Progenitor cell of endocrine pancreas (in vitro differentiated cells): ENCODE measurements at places on chromosomes 4 and X. TPM values are rescaled to one million over a fixed set of nuclear protein-coding genes. Genes with fewer than 3 reads are reported as not detected.

DNA sequence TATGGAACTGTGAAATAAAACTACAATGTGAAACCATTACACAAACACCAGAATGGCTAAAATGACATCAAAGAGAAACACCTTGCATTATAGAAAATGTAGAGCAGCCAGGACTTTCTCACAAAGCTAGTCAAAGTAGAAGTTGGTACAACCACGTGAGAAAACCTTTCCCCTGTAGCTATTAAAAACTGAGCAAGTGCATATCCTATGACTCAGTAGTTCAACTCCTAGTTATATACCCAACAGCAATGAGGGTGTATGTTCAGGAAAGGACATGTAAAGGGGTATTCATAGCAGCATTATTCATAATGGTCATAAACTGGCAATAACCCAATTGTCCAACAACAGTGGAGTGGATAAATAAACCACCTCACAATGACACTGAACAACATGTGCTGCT lies 177.5 kb upstream of the NUDT10 start:
- H3K36me3 ChIP-seq, result no peaks in the 10 kb centered on the region
- H3K4me1 ChIP-seq, result no peaks in the 10 kb centered on the region
- no peaks in the 10 kb centered on the region for H3K27me3 ChIP-seq

- no peak for DNase-seq
- no peak overlapping the region for H3K4me3 ChIP-seq
- peaks cover 17% of the 10 kb centered on the region for H3K36me3 ChIP-seq
- H3K27me3 ChIP-seq, result no peaks in the 10 kb centered on the region
- H3K27ac ChIP-seq, result no peak overlapping the region
Observed at GRCh38 chr4:185637163-185637875, 102.0 kb upstream of the PDLIM3 start.

GRCh38 chrX:670645-671044 lies 40.1 kb downstream of the SHOX start:
- peaks cover 24% of the 10 kb centered on the region for H3K27me3 ChIP-seq
- no peaks in the 10 kb centered on the region for H3K4me1 ChIP-seq
- no peak overlapping the region for H3K4me3 ChIP-seq
- no peak for DNase-seq

GRCh38 chr4:27278615-27279375 lies 418.2 kb downstream of the STIM2 start:
- H3K27me3 ChIP-seq, result no peaks in the 10 kb centered on the region
- peak; percentile 56 for DNase-seq
- no peak overlapping the region for H3K27ac ChIP-seq
- H3K36me3 ChIP-seq, result no peaks in the 10 kb centered on the region
- no peak overlapping the region for H3K4me3 ChIP-seq

DNA sequence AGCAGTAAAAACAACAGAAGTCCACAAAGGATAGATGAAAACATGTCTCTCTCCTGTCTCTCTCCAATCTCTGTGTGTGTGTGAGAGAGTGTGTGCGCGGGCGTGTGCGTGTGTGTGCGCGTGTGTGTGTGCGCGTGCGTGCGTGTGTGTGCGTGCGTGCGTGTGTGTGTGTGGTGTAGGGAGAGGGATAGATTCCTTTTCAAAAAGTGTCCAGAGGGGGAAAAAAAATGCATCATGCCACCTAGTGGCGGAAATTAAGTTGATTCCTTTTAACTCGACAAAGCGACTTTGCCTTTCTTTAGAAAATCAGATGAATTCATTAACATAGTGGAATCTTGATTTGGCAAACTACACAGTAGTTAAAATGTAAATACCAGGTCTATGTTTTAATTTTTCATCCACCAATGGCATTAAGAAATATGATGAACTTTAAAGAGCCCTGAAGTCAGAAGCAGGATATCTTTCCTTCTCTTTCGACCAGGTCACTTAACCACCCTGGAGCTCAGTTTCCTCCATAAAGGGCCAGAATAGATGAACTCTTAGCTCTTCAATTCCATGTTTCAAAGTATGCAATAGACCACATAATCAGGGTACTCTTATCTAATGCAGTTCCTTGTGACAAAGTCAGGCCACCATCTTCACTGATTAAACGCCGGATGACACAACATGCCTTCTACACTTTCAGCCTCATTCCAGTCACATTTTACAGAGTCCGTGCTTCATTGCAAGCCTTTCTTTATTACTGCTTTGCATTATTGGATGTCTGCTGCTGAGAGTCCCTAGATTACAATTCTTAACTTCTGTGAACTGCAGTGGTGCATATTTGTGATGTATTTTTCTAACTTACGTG lies 162.8 kb downstream of the FBXO8 start:
- DNase-seq, result peak; percentile 34
- no peaks in the 10 kb centered on the region for H3K36me3 ChIP-seq
- peak overlapping the region; percentile 72 for H3K4me3 ChIP-seq
- peaks cover 40% of the 10 kb centered on the region for H3K27me3 ChIP-seq
- peaks cover 5% of the 10 kb centered on the region for H3K4me1 ChIP-seq

GRCh38 chr4:112674376-112674775 lies 37.4 kb downstream of the LARP7 start:
- peaks cover 4% of the 10 kb centered on the region for H3K4me1 ChIP-seq
- no peaks in the 10 kb centered on the region for H3K36me3 ChIP-seq
- H3K27ac ChIP-seq, result no peak overlapping the region
- no peaks in the 10 kb centered on the region for H3K27me3 ChIP-seq

DNA sequence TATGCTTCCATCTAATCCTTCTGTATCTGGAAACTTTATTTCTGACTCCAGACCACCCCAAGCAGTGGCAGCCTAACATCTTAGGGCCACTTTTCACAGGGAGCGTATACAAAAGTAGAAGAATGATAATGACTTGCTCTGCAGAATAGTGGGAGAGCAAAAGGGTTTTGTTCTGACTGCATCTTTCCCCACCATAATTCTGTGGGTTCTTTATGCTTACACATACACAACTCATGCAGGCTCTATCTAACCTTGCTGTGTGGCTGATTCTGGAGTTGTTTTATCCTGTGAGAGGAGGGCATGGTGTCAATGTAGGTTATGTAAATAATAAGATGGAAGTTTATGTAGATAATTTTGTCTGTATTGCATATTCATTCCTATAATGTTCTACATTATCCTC lies 42.4 kb upstream of the NDNF start:
- DNase-seq, result no peak
- no peaks in the 10 kb centered on the region for H3K27me3 ChIP-seq
- H3K27ac ChIP-seq, result no peak overlapping the region
- peaks cover 4% of the 10 kb centered on the region for H3K4me1 ChIP-seq
- no peaks in the 10 kb centered on the region for H3K36me3 ChIP-seq

DNA sequence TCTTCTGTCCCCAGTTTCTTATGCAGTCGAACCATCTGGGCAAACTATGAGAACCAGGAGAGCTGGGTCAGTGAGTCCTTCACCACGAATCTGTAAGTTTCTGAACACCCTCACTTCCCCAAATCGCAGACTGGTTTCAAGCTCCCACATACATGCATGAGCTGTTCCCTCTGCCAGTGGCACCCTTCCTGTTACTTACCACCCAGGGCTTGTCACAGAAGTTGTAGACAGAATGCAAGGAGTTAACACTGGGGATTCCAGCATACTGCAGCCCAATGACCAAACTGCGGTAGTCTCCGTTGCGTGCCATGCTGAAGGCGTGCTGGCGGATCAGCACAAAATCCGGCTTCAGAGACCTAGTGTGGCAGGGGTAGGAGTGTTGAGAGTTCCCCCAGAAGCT lies 14.6 kb downstream of the SYN1 start:
- H3K4me3 ChIP-seq, result no peak overlapping the region
- DNase-seq, result no peak
- no peak overlapping the region for H3K27ac ChIP-seq
- no peaks in the 10 kb centered on the region for H3K36me3 ChIP-seq

DNA sequence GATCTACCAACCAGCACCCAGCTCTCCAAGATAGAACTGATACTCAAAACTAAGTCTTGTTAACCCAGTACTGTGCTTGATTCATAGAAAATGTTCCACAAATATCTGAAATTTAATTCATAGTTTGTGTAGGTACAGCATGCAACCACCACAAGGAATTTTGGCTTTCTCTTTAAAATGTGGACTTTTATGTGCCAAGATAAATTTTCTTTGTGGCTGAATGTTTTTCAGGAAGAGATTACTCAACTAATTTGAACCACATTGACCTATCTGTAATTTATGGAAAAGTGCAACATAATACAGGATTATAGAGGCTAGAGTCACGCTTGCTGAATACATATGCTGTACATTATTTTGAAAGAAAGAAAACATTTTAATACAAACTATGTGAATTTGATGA lies 730.8 kb downstream of the IL1RAPL1 start:
- H3K4me1 ChIP-seq, result peaks cover 18% of the 10 kb centered on the region
- no peaks in the 10 kb centered on the region for H3K36me3 ChIP-seq
- no peak for DNase-seq
- no peak overlapping the region for H3K27ac ChIP-seq
- H3K27me3 ChIP-seq, result no peaks in the 10 kb centered on the region

GRCh38 chr4:113248320-113248719 lies 198.9 kb downstream of the ANK2 start:
- no peaks in the 10 kb centered on the region for H3K27me3 ChIP-seq
- no peak overlapping the region for H3K4me3 ChIP-seq
- H3K27ac ChIP-seq, result no peak overlapping the region
- H3K36me3 ChIP-seq, result no peaks in the 10 kb centered on the region

GRCh38 chrX:12903646-12904045 lies 2.8 kb upstream of the TLR8 start:
- no peak for DNase-seq
- no peaks in the 10 kb centered on the region for H3K4me1 ChIP-seq
- H3K4me3 ChIP-seq, result no peak overlapping the region
- peaks cover 2% of the 10 kb centered on the region for H3K27me3 ChIP-seq

- no peak for DNase-seq
- H3K27me3 ChIP-seq, result no peaks in the 10 kb centered on the region
- no peaks in the 10 kb centered on the region for H3K36me3 ChIP-seq
- peak overlapping the region; percentile 76 for H3K27ac ChIP-seq
Observed at GRCh38 chr4:110041735-110042134, 129.1 kb downstream of the EGF start.

DNA sequence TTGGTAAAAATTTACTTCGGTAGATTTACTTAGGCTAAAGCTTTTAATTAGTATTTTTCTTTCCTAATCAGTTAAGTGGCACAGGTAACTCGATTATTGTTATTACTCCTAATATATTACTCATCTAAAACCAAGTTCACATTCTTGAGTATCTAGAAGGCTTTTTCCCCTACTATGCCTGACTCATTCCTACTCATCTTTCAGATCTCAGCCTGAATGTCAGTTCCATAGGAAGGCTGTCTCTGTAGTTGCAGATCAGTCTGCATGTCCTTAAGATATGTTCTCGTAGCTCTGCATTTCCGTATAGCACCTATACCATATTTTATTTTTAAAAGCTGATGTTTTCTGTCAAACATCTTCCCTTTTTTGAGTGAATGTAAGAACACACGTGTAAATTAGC lies 5.9 kb upstream of the FAM184B start:
- peaks cover 15% of the 10 kb centered on the region for H3K27me3 ChIP-seq
- no peak overlapping the region for H3K4me3 ChIP-seq
- DNase-seq, result no peak
- peaks cover 6% of the 10 kb centered on the region for H3K36me3 ChIP-seq
- H3K27ac ChIP-seq, result no peak overlapping the region

- no peaks in the 10 kb centered on the region for H3K4me1 ChIP-seq
- H3K27ac ChIP-seq, result no peak overlapping the region
- no peak for DNase-seq
- no peak overlapping the region for H3K4me3 ChIP-seq
- no peaks in the 10 kb centered on the region for H3K36me3 ChIP-seq
Observed at GRCh38 chr4:10288830-10289537, 168.2 kb downstream of the ZNF518B start.

DNA sequence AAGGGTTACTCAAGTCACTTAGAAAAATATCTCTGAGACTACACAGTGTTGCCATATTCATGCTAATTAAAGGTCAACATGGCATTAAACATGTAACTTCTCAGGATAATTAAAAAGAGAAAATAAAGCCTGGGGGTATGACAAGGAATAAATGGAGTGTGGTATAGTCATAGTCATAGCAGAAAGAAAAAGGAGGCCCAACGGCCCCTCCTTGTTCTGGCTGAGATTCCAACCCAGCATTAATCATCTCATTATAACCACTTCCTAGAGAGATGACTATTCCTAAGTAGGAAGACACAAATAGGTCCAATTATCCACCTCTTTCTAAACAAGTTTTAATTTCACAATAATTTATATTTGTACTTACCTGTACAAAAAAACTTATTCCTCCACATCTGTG lies 778.4 kb upstream of the AADAT start:
- H3K27ac ChIP-seq, result no peak overlapping the region
- no peak for DNase-seq
- H3K27me3 ChIP-seq, result no peaks in the 10 kb centered on the region
- H3K4me1 ChIP-seq, result peaks cover 2% of the 10 kb centered on the region

DNA sequence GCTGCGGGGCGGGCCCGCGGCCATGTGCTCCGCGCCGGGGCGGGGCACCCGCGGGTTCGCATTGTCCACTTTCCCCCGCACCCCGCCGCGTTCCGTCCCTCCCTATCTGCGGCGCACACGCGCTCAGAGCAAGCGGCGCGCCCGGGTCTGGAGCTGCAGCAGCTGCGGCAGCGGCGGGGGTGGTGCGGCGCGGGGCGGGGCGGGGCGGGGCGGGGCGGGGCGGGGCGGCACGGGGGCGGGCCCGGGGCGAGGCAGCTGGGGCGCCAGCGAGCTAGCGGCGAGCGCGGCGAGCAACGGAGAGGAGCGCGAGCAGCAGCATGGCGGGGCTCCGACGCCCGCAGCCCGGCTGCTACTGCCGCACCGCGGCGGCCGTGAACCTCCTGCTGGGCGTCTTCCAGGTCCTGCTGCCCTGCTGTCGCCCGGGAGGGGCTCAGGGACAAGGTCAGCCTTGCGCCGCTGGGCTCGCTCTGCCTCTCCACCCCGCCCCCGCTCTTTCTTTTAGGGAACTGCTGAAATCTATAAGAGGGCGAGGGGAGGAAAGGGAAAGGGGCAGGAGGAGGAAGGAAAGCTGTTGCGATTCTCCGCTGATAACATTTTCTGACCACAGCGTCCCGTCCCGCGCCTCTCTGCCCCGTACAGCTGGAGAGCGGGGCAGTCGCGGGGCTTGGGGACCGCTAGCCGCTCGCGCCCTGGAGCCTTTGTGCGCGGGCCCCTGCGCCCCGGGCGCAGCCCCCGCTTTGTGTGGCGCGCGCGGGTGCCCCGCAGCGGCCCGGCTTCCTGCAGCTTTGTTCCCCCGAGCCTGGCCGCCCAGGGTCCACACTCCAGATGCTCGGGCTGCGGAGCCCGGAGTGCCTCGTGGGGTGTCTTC lies at the start of gene TMEM131L:
TSS of gene TMEM131L (plus strand) at position 280 of the 868 bp plus-strand sequence. CDS start at position 318, 38 bp downstream.
- peaks cover 1% of the 10 kb centered on the region for H3K36me3 ChIP-seq
- DNase-seq, result peak; percentile 56
- H3K4me3 ChIP-seq, result peak within 1 kb of the TSS; percentile 87
- peaks cover 9% of the 10 kb centered on the region for H3K4me1 ChIP-seq
- peak within 1 kb of the TSS; percentile 82 for H3K27ac ChIP-seq

GRCh38 chr4:106358899-106359298 lies 9.7 kb downstream of the GIMD1 start:
- DNase-seq, result no peak
- no peak overlapping the region for H3K4me3 ChIP-seq
- H3K36me3 ChIP-seq, result no peaks in the 10 kb centered on the region
- H3K4me1 ChIP-seq, result no peaks in the 10 kb centered on the region
- H3K27ac ChIP-seq, result no peak overlapping the region
- no peaks in the 10 kb centered on the region for H3K27me3 ChIP-seq

ASB12 gene
- total RNA-seq, result 0.22 and 0.47 TPM in 2 replicates

CSAG2 gene
- total RNA-seq, result 0.38 TPM in 1 of 2 replicates, not detected in the other

RAB33A gene
- 0.60 and 0.87 TPM in 2 replicates for total RNA-seq

NXF2B gene
- 0.74 and 2.9 TPM in 2 replicates for total RNA-seq

WNK3 gene
- total RNA-seq, result 22.6 and 22.9 TPM in 2 replicates

TAPT1 gene
- 29.1 and 29.9 TPM in 2 replicates for total RNA-seq

LNX1 gene
- 19.8 and 21.7 TPM in 2 replicates for total RNA-seq
